Hindlimb muscle (tissue), 1 donor: ENCODE measurements at places on chromosomes 5 and 9. TPM values are rescaled to one million over a fixed set of nuclear protein-coding genes. Genes with fewer than 3 reads are reported as not detected.
A peak's percentile ranks its signal among the peaks of the same experiment; 100 is the strongest.

DNA sequence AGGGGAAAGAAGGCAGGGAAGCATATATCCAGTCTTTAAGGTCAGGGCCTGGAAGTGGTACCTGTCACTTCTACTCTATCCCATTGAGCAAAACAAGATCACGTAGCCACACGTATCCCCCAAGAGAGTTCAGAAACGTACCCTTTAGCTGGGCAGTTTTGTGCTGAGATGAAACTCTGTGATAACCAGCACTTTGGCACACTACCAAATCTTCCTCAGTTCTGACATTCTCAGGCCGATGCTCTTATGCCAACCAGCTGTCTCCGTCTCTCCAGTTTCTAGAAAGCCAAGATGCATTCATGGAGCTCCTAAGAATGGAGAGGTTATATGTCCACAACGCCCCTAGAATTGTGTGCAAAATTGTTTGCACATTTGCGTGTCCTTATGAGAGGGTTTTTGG, 176.6 kb upstream of the MSX2 start:
- DNase-seq = no peak

GRCh38 chr5:149389552-149390495, 10.7 kb upstream of the IL17B start:
- no peak for DNase-seq

DNA sequence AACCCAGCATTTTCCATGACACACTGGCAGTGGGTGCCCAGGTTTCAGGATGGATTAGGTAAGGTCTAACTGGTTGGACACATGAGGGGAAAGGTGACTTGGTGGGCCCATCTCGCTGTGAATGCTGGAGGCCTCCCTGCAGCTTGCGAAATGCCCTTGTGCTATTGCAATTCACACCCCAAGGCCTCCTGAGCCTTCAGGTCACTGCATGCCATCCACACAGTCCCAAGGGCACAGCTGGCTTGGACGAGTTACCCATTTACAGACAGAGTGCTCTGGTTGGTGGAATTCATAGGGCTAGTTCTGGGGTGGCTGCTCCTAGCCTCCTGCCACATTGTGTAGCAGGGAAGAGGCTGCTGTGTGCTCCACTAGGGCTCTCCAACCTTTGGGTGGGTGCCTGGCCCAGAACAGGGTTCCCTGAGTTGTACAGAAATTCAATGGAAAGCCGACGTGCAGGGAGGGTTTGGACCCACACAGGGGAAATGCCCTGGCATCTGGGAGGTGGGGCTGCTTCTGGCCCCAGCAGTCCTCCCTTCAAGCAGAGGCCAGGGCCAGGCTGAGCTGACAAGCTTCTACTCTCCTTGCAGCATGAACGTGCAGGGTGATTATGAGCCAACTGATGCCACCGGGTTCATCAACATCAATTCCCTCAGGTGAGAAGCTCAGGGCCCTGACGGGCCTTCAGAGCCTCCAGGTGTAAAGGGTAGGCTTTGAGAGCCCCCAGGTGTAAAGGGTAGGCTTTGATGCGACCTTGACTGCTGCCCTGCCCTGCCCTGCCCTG, 54.3 kb downstream of the ASS1 start:
- no peak for DNase-seq

DNA sequence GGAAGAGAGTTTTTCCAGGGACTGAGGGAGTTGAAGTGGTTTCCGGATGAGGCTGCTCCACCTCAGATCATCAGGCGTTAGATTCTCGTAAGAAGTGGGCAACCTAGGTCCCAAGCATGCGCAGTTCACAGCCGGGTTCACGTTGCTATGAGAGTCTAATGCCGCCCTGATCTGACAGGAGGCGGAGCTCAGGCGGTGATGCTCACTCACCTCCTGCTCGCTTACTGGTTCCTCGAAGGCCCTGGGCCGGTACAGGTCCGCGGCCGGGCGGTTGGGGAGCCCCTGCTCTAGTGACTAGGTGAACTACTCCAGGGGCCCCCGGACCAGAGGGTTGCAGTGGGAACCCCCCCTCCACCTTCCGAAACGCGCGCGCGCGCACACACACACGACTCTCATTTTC, 997 bp upstream of the RNF130 start:
- no peak for DNase-seq

- DNase-seq = peak; percentile 23
Measured at GRCh38 chr9:5557606-5558587, 47.6 kb downstream of the PDCD1LG2 start.

- peak; percentile 65 for DNase-seq
Measured at GRCh38 chr9:14372437-14373335, 58.7 kb upstream of the NFIB start.

DNA sequence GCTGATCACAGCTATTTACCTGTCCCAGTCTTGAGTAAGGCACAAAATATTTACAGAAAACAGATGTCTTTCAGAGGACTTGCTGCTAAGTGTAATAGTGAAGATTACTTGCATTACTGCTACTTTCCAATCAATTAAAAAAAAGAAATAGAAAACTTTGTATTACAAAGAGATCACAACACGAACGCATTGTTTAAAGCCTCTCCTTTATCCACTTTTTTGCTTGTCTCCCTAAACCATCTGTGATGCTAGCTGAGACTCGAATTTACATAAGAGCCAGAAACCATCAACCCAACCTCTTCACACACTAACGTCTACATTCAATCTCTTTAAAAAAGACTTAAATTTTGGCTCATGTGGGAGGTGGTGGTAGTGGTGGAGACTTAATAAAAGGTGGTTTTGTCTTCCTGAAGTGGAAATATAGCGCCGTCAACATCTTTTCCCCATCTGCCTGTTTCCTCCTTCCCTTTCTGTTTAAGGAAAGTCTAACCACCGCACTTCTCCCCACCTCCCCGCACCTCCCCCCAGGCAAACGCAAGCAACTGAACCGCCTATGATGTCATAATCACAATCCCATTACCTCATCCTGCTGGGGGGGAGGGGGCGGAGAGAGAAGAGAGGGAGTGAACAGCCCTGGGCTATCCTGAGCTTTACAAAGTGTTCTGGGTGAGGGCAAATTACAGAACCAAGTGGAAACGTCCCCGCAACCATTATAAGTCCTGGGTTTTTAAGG, 948 bp upstream of the FAM53C start:
- no peak for DNase-seq

- DNase-seq = peak; percentile 42
Measured at GRCh38 chr5:8695902-8696845, 827.2 kb downstream of the MTRR start.

- no peak for DNase-seq
Measured at GRCh38 chr9:72473474-72474261, 47.7 kb upstream of the TMC1 start.

DNA sequence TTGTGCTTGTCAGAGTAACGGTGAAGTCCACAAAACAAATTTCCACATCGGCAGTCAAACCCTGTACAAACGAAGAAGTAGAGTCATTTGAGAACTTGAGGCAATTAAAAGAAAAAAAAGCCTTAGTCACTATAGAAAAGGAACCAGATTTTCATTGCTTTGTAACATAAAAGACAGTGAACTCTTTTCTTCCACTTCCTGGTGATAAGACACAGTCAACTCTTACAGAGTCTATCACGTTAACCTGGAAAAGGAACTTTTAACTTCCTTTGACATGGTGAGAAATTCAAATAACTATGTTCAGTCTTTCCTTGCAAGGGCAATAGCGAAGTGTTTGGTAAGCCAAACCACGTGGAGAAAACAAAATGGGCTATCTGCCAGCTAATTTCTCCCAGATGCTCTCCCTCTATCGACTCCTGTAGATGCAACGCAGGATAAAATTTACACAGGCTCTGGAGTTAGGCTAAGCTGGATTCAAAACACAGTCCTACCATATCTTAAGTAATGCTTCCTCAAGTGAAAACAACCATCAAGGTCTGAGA, 8.9 kb downstream of the ZFAND5 start:
- DNase-seq = peak; percentile 64

GRCh38 chr9:2041736-2042135, 26.6 kb downstream of the SMARCA2 start:
- no peak for DNase-seq

DNA sequence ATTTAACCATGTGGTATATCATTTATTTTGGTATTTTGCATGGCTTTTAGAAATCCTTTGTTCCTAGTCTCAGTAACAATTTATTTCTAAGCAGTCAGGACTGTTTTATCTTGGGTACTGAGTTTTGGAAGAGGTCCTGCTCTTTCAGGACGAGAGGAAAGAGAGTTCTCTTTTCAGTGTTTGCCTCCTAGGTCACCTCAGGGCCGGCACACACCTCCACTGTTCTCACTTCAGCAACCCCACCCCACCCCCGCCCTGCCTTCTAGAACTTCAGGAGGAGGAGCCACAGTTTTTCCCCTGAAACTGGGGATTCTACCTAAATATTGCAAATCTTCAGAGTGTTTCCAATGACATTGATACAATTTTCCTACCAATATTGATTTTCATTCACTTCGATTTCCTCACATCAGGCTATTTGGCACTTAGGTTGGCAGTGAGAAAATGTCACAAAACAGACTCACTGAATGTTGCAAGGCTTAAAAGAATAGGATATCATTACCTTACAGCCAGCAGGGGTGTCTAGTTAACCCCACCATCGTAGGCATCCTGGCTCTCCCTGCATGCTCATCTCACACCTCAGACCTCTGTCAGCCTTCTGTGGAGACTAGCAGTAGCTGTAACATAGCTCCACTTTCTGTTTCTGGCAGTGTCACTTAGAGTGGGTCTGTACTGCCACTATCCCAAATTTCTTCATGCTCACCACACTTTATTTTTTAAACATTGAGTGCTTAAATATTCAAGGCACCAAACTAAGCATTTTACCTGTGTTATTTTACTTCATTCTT, 5.4 kb downstream of the IGIP start:
- no peak for DNase-seq

DNA sequence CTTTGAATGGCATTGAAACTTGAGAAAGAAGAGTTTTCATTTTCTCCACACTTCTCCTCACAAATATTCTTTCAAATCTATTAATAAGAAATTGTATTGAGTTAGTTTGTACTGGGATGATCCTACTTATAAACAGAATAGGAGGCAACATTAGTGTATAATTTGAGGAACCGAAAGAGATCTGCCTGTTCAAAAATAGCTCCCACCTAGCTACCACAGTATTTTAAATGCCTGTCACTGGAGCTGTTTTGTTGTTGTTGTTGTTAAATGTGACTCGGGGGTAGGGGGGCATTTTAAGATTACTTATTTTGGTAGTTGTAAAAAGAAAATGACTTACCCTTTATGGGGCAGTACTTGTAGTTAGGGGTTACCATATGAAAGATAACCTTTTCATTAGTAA, 20.1 kb upstream of the HAPLN1 start:
- no peak for DNase-seq

DNA sequence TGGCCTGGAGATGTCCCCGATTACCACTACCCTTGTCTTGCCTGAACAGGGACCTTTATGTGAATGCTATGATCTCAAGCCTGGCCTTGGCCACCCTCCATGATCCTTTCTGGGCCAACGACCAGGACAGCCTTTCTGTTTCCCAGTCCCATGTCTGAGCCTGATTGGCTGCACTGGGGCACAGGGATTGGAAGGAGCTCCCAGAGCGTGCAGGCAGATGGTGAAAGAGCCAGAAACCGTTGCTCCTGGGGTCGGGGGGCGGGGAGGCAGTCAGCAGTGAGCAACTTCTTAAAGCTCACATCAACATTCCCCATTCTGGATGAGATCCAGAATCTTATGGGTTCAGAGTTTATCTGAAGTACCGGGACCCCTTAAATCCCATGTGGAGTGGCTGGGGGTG, 84.4 kb downstream of the INSYN2B start:
- DNase-seq = no peak

GRCh38 chr5:73532195-73532594, 33.2 kb downstream of the ANKRA2 start:
- DNase-seq = no peak

DNA sequence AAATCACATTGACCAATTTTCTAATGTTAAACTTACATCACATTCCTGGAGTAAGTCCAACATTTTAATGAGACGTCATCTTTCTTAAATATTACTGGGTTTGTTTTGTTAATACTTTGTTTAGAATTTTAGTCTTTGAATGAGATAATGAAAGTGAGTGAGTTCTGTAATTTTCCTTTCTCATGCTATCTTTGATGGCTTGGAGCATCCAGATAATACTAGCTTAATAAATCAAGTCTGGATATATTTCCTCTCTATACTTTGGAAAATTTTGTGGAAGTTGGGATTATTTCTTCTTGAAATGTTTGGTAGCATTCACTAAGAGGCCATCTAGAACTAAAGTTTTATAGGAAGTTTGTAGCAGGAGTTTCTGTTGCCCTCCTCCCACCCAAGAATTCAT, 90.8 kb upstream of the IL7R start:
- DNase-seq = no peak

- no peak for DNase-seq
Measured at GRCh38 chr9:95349091-95350038, 31.9 kb upstream of the FANCC start.

DNA sequence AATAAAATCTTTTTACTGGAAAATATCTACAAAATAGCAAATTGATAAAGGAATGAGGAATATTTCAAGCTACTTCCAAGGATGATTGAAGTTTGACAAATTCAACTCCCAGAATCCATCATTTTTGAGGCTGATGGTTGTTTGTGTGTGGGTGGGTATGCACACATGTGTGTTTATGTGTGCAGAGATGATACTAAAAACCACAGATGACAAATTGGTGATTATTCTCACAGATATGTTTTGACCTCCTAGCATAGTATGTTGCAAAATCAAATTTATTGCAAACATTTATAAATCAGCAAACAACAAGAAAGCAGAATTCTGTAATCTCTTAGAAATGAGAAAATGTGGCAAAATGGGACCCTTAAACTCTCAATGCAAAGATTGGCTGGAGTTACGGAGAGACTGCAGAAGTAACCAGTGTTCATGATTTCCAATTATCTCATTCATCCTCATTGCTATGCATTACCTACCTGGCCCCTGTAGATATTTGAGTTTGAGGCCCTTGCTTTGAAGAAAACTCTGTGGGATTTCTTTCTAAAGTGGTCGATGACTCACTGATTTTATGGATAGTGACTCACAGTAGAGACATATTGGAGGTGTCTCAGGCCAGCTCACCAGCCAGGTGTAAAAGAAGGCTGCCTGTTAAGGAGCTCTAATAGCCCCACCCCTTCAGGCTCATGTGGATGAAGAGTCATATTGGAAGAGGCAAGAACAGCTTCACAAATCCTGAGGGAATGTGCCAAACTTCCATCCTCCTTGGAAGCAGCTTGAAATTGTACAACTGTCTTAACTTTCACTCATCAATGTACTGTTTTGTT, 44.6 kb upstream of the TMC1 start:
- no peak for DNase-seq

DNA sequence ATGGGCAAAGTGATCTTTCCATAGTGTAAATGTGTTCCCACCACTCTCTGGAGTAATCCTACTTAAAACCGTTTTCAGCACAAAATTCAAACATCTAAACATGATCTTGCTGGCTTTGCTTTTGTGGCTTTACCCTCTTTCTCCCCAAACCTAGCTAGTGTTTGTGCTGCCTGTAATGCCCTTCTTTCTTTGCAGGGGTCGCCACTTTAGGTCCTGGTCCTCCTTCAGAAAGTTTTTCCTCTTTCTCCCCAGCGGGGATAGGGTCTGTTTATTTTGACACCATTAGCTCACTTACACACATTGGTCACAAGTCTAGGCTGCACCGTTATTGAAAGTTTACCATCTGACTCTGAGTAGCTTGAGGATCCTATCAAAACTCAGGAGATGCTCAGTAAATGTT, 736 bp upstream of the HSD17B4 start:
- no peak for DNase-seq

- DNase-seq = no peak
Measured at GRCh38 chr5:123209502-123210027, 120.5 kb downstream of the PRDM6 start.

The ARL14EPL gene
- 0.10 TPM for polyA plus RNA-seq

The CDC20B gene
- 0.12 TPM for polyA plus RNA-seq

The SAXO1 gene
- 0.06 TPM for polyA plus RNA-seq

The BAAT gene
- 0.66 TPM for polyA plus RNA-seq

The SPATA31E1 gene
- polyA plus RNA-seq = not detected

The FNIP1 gene
- polyA plus RNA-seq = 12.7 TPM

The NRG2 gene
- polyA plus RNA-seq = 1.7 TPM

The CHMP5 gene
- polyA plus RNA-seq = 68.9 TPM
